ENCODE measurements at places on chromosomes 7 and 10.
A peak's percentile ranks its signal among the peaks of the same experiment; 100 is the strongest.

DNA sequence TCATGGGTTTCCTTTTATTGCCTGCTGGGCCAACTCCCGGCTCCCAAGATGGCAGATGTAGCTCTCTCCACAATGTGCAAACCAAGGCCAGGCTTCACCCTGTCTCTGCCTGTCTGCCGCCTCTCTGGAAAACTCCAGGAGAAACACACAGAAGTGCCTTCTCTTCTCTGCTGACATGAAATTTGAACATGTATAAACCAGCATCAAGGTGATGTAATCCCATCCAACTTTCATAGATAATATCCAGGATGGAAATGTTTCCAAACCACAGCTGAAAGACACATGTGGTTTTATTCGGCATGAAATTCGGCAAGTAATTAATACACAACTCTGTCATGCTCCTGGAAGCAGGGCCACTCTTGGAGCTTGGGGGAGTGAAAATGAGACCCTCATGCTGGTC is 297.2 kb downstream of the C7orf25 start:
- no peak for DNase-seq

- peak; percentile 31 for DNase-seq
These were observed 62.7 kb downstream of the ADCYAP1R1 start for GRCh38 chr7:31114593-31115343.

- DNase-seq, result no peak
These were observed 12.1 kb downstream of the CRYGN start for GRCh38 chr7:151427705-151428377.

- no peak for DNase-seq
These were observed 425.6 kb downstream of the PLXNA4 start for GRCh38 chr7:132150711-132151110.

- DNase-seq, result no peak
These were observed 326.6 kb upstream of the IGFBP3 start for GRCh38 chr7:46247664-46248063.

GRCh38 chr10:25651534-25651933 is 282.5 kb upstream of the MYO3A start:
- no peak for DNase-seq

DNA sequence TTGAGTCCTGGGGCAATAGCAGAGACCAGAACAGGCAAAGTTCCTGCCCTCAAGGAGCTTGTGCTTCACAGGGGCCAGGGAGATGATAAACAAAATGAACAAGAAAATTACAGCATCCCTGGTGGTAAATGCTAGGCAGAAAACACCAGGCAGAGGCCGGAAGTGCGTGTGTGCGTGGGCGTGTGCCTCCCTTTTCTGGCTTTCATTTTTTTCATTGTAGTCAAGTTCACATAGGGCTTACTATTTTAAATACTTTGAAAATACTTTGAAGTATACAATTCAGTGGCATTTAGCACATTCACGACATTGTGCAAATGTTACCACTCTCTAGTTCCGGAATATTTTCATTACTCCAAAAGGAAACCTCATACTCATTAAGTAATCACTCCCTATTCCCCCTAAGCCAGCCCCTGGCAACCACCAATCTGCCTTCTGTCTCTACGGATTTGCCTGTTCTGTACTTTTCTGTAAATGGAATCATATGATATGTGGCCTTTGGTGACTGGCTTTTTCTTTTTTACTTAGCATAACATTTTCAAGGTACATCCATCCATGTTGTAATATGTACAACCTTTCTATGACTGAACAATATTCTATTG is 88.1 kb upstream of the PDCD4 start:
- DNase-seq, result no peak

GRCh38 chr10:70052462-70053217 is at the start of gene MACROH2A2:
MACROH2A2 (plus strand) TSS chr10:70052846; CDS start chr10:70075659, 22,813 bp downstream.
- peak; percentile 74 for DNase-seq

- DNase-seq, result no peak
These were observed 43.2 kb downstream of the PCLO start for GRCh38 chr7:83119494-83119893.

- no peak for DNase-seq
These were observed 18.9 kb upstream of the TMEM273 start for GRCh38 chr10:49207113-49207512.

DNA sequence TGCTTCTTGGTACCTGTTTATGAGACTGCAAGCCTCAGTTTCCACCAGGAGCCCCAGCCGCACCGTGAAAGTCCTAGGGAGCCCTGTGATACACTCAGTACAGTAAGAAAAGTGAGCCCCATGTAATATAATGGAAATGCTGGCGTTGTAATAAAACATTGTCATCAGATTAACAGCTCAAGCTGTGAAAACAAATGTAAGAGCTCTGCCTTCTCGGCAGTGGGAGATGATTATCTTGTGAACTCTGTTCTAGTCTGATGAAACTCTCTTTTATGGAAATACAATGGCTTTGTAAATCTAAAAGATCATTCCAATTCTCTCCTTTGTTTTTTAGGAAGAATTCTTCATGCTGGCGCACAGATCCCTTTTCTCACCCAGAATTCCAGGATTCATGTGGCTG is 299.9 kb downstream of the ABCA13 start:
- no peak for DNase-seq

- no peak for DNase-seq
These were observed 481.4 kb downstream of the NEBL start for GRCh38 chr10:20415684-20416083.

DNA sequence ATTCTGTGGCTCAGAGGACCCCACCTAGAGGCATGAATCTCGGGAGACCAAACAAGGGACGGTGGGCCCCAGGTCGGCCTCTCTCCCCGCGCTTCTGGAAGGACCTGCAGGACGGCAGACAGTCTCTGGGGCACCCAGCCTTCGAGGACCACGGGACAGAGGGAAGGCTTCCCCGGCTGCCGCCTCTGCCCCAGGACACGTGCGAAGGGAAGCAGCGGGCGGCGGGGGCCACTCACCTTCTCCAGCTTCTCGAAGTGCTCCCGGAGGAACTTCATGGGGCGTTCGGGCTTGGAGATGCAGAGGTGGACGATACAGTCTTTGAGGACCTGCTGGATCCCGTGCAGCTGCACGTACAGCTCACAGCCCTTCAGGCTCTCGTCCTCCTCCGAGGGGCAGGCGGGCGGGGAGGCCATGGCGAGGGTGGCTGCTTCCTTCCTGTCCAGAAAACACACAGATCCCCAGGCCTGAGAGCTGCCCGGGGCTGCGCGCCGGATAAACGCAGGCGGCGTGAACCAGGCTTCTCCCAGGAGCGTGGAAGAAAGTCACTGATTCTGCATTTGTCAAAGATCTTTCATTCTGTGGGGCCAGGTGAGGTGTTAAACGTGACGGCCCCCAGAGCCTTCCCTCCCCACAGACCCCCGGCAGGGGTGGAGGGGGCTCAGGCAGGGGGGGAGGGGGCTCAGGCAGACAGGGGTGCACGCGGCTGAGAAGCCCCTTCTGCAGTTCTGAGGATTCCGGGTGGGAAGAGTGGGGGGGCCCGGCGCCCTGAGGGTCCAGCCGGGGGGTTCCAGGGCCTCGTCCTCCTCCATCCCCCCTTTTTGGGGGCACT is 15.2 kb upstream of the DNAAF5 start:
- no peak for DNase-seq

- no peak for DNase-seq
These were observed 741.4 kb upstream of the POT1 start for GRCh38 chr7:125670926-125671572.

GRCh38 chr10:116418389-116418788 is 9.3 kb upstream of the PNLIPRP3 start:
- DNase-seq, result no peak

GRCh38 chr7:142405122-142405765 is 147.4 kb upstream of the PRSS58 start:
- no peak for DNase-seq

DNA sequence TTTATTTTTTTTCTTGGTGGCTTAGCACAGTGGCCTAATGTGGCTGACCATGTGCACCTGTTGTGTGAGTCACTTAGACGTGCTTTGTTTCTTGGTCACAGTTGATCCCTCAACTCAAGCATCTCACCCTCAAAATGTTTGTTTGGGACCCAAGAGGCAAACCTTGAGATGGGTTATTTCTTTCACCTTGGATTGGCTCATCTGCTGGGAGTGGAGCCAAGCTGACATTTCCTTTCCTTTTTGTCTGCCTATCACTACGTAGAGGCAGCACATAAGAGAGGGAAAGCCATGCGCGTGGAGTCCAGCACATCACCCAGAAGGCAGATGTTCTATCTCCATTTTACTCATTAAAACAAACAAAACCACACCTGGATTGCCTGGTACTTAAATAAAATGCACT is 6.4 kb upstream of the PRKCQ start:
- no peak for DNase-seq

DNA sequence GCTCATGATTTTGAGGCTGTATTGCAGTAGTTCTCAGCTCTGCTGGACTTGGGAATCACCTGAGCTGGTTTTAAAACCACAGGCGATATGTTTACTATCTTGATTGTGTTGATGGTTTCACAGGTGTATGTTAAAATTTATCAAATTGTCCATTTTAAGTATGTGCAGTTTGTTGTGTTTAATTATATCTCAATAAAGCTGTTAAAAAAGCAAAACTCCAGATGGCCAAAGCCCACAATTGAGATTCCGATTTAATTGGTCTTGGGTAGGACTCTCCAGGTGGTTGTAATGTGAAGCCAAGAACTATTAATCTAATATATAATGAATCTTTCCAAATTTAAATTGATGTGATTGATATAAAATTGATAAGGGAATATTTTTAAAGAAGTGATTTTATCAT is 48.6 kb downstream of the NRCAM start:
- DNase-seq, result no peak

GRCh38 chr7:21969822-21970221 is 24.1 kb upstream of the CDCA7L start:
- DNase-seq, result no peak

DNA sequence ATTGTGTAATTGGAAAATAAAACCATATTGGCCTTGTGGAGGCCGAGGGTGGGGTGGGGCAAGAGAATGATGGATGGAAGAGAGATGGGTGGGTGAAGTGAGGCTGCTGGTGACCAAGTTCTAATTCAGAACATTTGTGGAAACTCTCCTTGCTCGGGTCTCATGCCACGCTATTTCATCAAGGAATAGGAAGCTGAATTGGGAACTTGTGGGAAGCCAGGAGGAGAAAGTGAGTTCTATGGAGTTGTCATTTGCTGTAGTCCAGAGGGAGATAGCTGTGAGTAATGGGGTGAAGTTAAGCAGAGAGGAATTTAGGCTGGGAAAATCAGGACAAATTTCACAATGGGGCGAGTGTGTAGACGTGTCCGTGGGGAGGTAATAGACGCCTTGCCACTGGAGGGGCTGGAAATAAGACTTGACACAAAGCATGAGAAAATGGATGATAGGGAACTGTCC is 339.2 kb downstream of the LRMDA start:
- DNase-seq, result peak; percentile 13

- peak; percentile 9 for DNase-seq
These were observed 83.9 kb downstream of the SEC23IP start for GRCh38 chr10:119976421-119976820.

- DNase-seq, result peak; percentile 17
These were observed 122.2 kb upstream of the AMPH start for GRCh38 chr7:38753347-38753746.

- peak; percentile 56 for DNase-seq
These were observed 47.7 kb downstream of the LYZL2 start for GRCh38 chr10:30581779-30582380.

DNA sequence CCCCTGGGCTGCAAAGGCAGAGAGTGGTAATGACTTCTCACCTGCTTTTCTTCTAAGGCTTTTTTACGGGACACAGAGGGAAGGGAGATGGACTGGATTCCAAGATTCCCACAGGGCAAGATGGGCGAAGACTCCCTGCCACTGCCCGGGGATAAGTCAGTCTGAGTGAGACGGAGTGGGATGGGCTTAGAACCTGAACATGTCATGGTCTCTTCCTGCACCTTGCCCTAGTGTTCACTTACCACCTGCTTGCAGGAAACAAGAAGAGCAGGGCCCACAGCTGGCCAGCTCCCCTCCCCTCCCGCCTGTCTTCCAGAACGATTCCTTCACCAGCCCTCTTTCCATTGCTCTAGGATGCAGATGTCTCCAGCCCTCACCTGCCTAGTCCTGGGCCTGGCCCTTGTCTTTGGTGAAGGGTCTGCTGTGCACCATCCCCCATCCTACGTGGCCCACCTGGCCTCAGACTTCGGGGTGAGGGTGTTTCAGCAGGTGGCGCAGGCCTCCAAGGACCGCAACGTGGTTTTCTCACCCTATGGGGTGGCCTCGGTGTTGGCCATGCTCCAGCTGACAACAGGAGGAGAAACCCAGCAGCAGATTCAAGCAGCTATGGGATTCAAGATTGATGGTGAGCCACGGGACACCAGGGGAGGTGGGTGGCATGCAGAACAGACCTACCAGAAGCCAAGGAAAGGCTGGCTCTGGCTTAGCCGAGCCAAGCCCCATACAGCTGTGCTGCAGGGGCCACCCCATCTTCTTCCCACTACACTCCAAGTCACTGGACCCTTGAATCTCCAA is 1.3 kb downstream of the SERPINE1 start:
- DNase-seq, result no peak

- DNase-seq, result no peak
These were observed 11.6 kb upstream of the ATP6V0E2 start for GRCh38 chr7:149862156-149862555.

DNA sequence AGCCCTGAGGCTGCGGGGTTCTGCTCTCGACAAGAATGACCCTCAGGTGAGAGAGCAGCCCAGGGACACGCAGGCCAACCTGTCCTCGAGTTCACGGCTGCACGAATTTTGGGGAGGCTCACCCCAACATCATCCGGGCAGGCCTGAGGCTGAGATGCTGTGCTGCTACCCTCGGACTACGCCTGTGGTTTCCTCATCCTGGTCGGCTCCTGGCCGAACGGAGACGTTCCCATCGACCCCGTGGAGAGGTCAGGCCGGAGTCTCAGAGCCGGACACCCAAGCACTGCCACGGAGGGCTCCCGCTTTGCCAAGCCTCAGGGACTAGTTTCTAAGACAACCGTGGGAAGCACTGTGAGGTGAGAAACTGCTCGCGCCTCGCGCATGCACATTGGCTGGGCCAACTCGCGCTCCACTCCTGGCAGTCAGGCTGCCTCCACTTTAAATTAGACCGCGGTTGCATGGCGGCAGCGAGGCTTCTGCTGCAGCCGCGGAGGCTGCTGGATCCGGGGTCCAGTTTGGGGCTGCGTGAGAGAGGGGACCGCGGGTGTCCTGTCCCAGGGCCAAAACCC is 203.4 kb downstream of the ZNF716 start:
- DNase-seq, result no peak

DNA sequence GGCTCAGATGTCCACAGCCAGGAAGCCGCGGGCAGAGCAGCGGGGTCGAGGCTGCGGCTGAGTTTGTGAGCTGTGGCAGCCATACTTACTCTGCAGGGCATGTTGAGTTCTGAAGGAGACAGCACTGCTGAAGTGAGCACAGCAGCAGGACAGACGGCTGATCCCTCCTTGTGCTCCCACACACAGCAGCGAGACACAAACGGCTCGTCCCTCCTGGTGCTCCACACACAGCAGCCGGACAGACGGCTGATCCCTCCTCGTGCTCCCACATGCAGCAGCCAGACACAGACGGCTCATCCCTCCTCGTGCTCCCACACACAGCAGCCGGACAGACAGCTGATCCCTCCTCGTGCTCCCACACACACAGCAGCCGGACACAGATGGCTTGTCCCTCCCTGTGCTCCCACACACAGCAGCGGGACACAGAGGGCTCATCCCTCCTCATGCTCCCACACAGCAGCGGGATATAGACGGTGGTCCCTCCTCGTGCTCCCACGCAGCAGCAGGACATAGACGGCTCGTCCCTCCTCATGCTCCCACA is 305.1 kb downstream of the PTPRN2 start:
- DNase-seq, result no peak

All from suppressor macrophage (primary cell).